ENCODE measurements at places on chromosomes 2 and 18.

- no peak for DNase-seq
Measured at GRCh38 chr2:147425437-147426029, 419.3 kb upstream of the ACVR2A start.

DNA sequence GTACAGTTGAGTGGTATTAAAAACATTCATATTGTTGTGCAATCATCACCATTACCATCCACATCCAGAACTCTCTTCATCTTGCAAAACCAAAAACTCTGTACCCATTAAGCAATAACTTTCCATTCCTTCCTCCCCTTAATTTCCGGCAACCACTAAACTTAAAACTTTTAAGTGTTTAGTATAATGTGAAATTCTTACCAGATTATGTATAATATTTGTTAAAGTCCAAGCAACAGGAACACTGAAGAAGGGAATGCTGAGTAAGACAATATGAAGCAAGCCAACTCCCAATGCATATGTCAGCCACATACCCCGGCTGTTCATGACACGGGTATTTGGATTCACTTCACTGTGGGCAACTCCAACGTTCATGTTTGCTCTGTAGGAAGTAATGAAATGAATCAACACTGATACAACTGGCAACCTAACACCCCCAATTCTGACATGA is 1.9 kb downstream of the ORMDL1 start:
- no peak for DNase-seq

- DNase-seq, result no peak
Measured at GRCh38 chr2:199335502-199335901, 122.2 kb downstream of the SATB2 start.

DNA sequence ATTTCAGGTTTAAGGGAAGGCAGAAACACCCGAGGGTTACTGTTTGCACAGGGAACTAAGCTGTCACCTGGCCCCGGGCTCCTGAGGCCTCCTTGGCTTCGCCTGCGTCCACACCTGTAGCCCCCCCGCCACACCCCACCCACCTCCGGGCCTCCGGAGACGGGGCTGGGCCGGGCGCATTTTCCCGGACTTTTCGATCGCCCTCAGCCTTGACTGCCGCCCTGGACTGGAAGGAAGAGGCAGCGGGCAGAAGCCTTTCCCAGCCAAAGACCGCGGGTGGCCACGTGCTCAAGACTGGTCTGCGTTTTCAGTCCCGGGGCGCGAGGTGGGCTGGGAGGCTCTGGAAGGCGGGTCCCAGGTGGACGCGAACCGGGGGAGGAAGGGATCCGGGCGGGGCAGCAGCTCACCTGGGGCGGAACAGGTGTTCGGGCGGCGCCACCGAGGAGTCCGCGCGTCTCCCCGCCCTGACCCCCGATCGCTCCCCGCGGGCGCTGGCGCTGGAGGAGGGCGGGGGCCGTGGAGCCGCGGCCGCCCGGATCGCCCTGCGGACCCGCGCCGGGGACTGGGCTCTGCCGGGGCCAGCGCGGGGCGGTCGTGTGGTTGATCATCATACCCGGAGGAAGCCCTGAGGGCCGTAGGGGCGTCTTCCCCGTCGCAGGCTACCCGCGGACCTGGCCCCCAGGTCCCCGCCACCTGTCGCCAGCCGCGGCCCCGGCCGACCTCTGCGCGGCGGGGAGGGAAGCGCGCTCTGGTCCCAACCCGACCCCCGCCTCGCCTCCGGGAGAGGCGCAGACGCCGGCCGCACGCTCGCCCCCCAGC is 3.2 kb downstream of the ID2 start:
- peak; percentile 79 for DNase-seq

DNA sequence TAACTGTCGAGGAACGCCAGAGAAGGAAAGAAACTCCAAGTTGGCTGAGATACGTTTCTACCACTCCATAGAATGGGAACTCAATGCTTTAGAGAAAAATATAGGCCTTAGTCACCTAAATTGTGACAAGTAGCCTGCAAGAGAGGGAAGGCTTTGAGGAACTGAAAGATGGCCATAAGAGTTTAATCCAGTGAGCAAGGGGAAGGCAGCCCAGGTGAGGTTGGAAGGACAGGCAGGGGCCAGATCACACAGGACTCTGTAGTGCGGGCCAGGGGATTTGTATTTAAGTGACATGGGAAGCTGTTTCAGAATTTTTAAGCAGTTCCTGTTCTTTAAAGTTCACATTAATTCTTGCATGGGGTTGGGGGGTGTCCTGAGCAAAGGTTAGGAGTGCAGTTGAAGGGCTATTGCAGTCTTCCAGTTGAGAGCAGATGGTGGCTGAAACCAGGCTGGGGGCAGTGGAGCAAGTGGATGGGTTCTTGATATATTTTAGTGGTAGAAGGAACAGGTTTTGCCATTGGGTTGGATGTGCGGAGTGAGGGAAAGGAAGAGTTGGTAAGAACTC is 138.9 kb upstream of the PELI1 start:
- no peak for DNase-seq

DNA sequence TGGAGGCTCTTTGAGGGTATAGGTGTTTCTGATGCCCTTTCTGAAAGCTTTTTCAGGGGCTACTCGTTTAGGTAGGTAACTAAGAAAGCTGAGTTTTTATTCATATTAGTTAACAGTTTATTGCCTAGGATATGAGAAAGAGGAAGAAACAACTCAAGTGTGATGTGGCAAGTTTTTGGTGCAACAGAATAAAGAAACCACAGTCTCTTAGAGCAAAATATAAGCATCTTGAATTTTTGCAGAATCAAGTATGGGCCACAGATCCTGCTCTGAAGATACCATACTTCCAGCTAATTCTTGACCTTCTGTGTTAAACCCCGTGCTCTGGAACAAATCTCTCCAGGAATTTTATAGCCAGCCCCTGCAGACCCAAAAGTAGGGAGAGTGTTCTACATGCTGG is 147.7 kb upstream of the SLC1A4 start:
- DNase-seq, result no peak

GRCh38 chr18:57814555-57814954 is 11.4 kb upstream of the ATP8B1 start:
- no peak for DNase-seq

DNA sequence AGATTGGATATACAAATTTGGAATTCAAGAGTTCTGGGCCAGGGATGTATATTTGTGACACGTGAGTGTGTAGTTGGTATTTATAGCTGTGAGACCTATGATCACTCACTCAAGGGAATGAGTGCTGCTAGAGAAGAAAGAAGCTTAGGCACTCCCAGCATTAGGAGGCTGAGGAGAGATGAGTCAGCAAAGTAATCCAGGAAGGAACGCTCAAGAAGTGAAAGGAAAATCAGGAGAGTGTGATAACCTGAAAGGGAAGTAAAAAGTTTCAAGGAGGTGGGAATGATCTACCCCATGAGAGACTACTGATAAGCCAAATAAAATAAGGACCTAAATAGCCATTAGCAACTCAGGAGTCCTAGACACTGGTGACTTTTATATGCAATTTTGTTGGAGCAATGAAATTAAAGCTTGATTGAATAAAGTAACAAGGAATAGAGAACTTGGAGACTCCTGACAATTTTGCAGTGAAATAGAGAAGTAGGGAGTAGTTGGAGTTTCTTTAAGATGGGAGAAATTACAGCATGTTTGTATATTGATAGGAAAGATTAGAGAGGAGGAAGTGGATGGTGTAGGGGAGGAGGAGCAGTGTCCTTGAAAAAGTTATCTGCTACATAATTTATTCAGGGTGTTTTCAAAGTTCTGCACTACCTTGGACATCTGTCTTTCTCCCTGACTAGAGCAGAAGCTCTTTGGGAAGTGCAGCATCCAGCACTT is 89.9 kb downstream of the UBE2E3 start:
- DNase-seq, result no peak

- DNase-seq, result no peak
Measured at GRCh38 chr2:6578416-6578815, 287.3 kb downstream of the CMPK2 start.

GRCh38 chr18:9173770-9174233 is 37.2 kb downstream of the ANKRD12 start:
- DNase-seq, result no peak

GRCh38 chr2:12300019-12300602 is 416.6 kb upstream of the TRIB2 start:
- DNase-seq, result no peak

DNA sequence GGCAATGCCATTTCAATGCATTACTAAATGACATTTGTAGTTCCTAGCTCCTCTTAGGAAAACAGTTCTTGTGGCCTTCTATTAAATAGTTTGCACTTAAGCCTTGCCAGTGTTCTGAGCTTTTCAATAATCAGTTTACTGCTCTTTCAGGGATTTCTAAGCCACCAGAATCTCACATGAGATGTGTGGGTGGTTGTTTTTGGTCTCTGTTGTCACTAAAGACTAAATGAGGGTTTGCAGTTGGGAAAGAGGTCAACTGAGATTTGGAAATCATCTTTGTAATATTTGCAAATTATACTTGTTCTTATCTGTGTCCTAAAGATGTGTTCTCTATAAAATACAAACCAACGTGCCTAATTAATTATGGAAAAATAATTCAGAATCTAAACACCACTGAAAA is 45.3 kb downstream of the HADHB start:
- DNase-seq, result no peak

DNA sequence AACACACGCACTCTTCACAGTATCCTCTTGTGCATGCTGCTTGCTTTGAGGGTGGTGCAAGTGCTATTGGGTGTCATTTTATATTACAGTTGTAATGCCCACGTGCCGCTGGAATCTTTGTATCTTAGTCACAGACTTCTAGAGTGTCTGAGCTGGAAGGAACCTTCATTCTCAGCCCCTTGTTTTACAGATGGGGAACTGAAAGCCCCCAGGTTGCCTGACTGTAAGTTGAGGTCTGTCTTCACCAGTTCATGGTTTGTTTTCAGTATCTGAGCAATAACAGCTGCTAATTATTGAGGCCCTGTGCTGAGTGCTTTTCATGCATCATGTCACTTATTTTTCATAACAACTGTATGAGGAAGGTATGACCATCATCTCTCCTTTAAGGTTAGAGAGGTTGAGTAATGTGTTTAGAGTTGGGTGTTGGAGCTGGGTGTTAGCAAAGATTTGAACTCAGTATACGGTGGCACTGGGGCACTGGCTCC is 77.0 kb downstream of the PRKCE start:
- no peak for DNase-seq

DNA sequence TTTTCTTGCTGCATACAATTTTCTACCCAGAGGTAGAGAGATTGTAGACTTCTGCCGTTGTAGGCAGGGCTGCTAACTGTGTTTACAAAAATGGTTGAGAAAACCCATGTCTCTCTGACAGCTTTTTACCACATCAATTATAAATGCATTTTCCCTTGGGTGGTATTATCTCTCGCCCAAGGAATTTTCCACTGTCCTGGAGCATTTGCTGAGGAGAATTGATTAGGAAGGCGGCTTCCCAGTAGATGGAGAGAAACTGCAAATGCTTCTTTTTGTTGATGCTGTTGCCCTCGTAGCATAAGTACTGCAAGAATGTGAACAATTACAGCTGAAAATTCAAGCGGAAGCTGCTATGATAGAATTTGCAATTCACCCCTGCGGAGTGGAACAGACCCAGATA is 1007.7 kb upstream of the KLHL29 start:
- DNase-seq, result no peak

DNA sequence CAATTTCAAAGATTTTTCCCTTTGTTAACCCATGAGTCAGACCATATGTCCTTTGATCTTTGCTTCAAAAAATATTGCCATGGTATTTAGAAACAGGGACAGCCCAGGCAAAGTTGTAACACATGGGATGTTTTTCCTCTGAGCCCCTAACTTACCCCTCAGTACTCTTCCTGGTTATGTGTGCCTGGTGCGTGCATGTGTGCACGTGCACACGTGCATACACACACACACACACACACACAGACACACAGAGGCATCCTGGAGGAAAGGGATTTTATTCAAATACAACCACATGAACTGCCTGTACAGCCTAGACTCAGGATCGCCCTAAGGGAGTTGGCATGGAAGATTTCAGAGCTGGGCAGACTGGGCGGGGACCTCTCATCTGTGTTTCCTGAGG is 5.1 kb downstream of the AFF3 start:
- DNase-seq, result no peak

- DNase-seq, result no peak
Measured at GRCh38 chr2:237165405-237166276, 80.0 kb downstream of the COPS8 start.

DNA sequence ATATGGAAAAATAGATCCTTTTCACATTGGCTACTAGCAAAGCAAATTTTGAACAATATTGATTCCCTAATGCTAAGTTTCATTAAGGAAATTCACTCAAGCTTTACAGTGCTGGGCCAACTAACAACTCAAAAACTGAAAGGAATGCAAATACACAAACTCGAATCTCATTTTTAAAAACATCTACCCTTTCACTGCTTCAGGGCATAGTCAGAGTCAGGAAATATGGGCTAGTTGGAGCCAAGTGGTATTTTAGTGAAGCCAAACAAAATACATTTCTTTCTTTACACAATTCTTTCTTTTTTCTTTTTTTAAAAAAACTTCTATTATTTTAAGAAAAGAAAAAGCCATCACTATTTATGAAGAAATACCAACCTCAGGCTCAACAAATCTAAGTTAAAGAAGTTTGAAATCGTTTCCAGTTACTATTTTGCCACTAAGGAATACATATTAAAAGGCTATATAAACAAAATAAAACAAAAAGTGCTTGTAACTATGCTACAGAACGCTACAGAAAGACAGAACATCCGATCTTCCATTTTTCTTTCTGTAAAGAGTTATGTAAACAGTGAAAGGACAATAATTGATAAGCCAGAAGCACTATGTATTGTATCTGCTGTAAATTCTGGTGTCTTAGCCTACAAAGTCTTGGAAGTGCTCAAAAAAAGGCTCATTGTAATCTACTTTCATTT is 113.6 kb upstream of the STK17B start:
- DNase-seq, result no peak

DNA sequence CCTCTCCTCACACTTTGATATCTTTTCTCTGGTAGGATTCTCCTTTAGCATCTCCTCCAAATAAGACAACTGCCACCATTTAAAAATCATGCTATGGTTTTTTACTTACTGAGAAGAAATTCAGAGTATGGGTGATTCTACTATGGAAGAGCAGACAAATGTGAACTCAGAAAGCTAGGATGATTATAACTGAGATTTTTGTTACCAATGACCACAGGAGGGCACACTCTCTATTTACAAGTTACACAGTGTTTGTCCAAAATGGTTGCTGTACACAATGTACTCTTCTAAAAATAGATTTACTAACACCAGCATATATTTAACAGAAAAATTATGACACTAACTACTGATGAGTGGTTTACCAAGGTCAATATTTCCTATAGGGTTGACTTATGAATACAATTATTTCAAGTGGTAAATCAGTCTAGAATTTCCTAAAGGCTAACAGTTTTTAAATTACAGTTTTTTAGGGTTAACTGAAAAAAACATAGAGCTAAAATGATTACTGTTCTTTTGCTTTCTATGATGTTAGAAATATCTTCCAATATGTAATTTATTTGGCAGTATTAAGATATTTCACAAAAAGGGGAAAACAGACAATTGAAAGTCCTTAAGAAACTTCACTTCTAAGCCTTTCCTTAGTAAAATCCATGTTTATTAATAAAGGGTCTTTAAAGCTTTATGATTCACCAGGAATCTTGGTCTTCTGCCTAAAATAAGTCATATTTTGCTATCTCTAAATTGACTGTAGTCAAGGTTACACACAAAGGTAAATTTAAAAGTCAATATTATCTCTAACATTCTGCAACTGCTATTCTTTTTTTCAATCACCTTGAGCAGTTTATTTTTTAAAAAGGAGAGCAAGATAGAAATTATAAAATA is 57.2 kb downstream of the MAP4K3 start:
- peak; percentile 9 for DNase-seq

All from NCI-H2107 (cell line).